H54 (cell line): ENCODE measurements at places on chromosomes 11 and 22.

- no peak for DNase-seq
Measured at GRCh38 chr22:37488337-37489135, 2.4 kb upstream of the MFNG start.

DNA sequence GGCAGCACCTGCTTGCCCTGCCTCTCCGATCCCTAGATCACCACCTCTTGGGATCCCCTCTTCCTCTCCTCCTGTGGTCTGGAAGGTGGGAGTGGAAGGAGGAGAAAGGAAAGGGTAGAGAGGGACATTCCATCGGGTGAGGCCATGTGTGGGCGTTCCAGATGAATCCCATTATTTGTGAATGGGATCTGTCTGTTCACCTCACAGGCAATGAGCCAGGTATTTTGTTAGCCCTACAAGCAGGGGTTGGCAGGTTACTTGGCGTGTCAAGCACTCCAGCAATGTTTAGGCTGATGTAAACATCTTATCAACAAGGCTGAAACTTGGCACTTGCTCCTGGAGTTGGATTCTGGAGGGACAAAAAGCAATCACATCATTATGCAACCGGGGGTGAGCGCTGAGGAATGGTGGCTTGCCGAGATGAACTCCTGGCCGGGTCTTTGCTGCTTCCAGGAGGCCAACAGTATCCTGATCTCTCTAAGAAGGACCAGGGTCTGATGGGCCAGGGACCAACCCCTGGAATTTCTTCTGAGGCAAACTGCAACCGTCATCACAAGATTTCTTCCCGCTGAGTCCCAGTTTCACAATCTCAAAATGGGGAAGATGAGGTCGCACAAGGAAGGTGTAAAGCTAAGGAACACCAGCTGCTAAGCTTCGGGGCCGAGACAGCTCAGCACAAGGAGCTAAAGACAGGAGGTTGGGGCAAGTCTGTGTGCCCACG is 7.8 kb downstream of the ADAMTS8 start:
- no peak for DNase-seq

GRCh38 chr11:118006153-118006534 is 19.9 kb downstream of the IL10RA start:
- no peak for DNase-seq

DNA sequence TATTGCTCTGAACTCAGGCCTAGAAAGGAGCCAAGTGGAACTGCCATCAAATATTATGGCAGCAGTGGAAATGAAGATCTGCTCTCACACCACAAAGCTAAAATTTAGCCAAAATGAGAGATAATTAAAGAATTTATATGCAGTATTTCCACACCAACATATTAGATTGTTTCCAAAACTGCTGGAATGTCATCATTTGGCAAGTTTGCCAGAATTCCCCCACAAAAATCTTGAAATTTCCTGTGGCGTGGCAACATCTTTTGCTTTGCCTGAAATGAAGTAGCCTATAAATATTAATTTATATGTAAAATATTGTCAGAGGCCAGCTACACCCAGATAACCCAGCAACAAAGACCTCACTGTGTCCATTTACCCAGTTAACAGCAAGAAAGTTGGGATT is 13.8 kb downstream of the C11orf71 start:
- DNase-seq: no peak

DNA sequence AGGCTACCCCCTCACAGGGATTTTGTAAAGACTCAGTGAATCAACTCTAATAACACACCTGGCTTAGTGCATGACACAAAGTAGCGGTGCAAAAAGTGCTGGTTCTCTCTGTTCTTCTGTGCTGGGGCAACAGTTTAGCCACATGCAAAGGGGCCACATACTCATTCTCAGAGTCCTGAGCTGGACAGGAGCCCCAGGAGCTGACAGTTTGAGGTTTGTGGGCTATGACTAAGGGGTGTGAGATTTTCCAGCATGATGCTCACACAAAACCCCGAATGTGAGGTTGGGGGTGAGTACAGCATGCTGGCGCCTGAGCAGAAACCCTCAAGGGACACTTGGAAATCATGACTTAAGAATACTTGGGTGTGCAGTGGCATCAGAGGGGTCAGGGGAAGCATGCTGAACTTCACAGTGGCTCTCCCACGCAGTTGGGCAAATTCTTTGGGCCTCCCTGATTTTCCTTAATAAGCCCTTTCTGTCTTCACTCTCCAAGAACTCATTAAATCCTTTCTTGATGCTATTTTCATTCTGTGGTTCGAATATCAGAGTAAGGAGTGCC is 31.0 kb downstream of the TMPRSS5 start:
- DNase-seq: peak; percentile 62

- peak; percentile 61 for DNase-seq
Measured at GRCh38 chr22:20393705-20394476, at the start of gene ZNF74. TSS of gene ZNF74 (plus strand) at chr22:20394151. CDS start at chr22:20394629, 478 bp downstream.

DNA sequence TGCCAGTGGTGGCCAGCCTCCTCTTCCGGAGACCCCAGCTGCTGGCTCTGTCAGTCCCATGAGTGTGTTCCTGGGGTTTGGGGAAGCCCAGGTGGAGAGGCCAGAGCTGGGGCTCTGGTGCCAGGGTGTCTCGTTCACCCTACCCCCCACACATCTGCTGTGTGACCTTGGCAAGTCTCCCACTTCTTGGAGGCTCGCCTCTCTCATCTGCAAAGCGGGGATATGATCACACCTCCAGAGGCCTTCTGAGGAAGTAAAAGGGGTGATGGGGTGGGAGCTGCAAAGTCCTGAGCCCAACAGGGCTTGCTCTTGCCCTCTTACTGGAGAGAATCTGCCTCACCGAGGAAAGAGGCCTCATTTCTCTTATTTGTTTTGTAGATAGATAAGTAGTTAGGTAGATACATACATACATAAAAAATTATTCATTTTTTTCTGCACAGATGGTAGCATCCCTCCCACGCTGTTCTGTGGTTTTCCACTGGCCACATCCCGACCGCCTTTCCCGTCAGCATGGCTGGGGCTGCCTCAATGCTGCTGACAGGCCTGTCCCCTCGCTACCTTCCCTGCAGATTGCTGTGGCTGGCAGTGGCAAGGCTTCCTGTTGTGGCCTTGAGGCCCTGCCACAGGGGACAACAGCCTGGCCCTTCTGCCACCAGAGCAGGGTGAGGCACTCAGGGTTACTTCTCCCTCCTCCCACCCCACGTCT is 23.9 kb downstream of the MYO7A start:
- no peak for DNase-seq

DNA sequence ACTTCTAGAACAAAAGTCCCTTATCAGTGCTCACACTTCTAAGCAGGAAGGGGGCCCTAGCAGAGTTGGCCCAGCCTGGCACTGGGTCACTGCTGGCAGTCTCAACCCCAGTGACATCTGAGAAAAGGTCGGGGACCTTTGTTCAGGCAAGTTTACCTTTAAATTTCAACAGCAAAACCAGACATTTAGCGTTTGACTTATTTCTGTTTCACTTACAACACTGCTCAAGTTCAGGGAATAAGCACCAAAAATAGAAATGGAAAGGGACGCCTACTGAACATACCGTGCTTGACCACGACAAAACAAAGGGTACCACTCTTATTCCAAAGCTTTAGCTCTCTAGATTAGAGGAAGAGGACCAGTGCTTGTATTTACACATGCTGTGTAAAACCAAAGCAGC is 26.2 kb downstream of the PITPNB start:
- no peak for DNase-seq

GRCh38 chr11:22460181-22460580 is 122.0 kb downstream of the SLC17A6 start:
- DNase-seq: no peak

GRCh38 chr11:6604081-6604626 is 580 bp downstream of the ILK start:
- DNase-seq: peak; percentile 60

DNA sequence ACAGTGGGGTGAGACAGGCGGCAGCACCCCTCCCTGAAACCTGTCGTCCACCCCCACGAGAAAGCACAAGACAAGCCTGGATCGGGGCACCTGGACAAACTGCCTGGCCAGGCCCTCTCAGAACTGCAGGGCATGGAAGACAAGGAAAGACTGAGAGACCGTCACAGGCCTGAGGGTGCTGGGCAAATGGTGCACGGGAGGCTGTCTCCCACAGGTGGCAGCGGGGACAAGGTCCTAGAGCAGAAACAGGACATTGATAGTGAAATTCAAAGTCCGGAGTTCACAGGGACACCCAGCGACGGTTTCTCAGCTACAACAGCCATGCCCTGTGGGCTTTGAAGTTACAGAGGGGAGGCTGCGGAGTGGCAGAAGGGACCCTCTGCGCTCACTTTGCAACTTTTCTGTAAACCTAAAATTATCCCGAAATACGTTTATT is 20.6 kb downstream of the DRD4 start:
- DNase-seq: no peak

DNA sequence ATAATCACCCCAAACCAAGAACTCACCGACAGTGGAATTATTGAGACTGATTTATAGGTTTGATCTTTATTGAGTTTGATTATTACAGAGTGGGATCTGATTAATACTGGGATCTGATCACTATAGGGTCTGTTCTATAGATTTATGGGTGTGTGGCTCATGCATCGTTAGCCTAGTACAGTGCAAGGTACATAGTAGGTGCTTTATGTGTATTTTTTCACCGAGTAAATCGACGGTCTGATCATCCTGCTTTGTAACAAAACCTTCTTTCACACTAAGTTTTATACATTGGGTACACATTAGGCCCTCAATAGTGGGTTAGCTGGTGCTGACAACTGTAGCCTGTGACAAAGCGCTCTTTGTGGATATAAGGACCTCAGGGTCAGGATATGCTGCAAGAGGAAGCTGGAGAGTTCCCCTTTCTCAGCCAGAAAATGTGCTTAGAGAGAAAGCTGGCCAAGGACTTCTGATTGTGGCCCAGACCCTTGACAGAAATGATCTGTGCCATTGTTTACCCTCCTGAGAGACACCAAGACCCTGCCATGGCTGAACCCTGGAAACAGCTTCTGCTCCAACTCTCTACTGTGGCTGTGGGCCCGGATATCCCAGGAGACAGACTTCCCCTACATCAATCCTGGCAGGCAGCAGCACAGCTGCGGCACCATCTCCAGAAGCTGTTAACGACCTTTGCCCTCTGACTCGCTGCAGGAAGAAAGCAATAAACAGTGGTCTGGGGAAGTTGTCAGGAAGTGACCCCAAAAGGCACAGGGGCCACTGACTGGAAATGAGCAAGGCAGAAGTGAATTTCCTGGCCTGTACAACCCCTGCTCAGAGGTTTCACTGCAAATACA is 16.1 kb upstream of the TPP1 start:
- peak; percentile 50 for DNase-seq

GRCh38 chr11:3042496-3043314 is 14.5 kb downstream of the CARS1 start:
- DNase-seq: no peak

- no peak for DNase-seq
Measured at GRCh38 chr11:70606951-70607330, 208.6 kb downstream of the CTTN start.

GRCh38 chr11:132962041-132962440 is 570.3 kb downstream of the OPCML start:
- no peak for DNase-seq

- no peak for DNase-seq
Measured at GRCh38 chr22:32745996-32746322, 55.5 kb upstream of the TIMP3 start.

DNA sequence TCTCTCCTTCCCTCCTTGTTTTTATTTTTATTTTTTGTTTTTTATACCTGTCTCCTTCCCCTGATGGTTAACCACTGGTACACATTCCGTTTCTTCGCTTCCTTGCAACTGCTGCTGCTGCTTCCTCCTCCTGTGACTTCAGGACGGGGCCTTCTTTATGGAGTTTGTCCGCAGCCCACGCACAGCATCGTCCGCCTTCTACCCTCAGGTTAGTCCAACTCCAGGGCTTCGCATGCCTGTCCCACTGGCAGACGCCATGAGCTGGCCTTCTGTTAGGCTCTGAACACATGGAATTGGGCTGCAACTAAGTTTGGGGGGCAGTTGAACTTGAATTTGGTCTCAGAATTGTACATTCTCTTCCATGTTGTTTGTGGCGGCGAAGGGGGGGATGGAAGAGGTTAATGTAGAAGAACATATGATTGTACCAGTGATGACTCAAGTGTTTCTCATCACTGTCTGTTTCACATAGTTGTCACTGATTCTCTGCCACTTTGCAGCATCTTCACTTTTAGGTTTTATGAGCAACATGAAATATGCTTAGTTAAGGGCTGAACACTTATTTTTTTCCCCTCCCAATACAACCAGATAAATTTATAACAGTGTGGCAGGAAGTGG is 83.0 kb upstream of the YWHAH start:
- no peak for DNase-seq

DNA sequence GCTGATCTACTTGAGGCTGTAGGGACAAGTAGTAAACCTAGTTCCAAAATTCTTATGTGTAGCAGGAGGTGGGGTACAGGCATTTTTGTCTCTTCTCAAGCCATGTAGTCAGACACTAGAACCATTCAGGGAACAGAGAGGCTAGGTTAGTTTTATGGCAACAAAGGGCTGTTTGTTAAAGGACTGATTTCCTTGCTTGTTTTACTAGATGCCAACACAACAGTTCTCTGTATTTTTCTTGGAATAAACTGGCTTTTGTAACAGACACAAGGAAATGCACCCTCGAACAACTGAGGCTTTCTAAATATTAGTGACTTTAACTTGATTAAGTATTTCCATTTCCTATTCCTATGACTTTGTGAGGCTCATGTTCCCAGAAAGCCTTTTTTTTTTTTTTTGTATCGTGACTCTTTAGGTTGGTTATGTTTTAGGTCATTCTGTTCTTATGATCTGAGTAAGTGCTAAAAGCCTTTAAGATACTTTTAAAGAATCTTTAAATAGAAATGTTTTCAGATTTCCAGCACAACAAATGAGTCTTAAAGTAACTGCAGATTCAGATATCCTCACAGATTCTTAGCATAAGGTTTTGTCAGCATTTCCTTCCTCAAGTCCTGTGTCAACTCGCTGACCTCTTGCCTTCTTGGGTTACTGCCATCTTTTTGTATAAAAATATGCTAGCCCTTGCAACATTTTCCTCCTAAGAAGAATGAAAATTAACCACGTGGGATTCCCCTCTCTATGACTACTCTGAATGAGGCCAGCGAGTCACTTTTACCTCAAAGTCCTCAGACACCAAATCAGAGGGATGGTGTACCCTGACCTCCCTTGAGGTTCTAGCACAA is 92.5 kb downstream of the CCDC83 start:
- DNase-seq: peak; percentile 30

DNA sequence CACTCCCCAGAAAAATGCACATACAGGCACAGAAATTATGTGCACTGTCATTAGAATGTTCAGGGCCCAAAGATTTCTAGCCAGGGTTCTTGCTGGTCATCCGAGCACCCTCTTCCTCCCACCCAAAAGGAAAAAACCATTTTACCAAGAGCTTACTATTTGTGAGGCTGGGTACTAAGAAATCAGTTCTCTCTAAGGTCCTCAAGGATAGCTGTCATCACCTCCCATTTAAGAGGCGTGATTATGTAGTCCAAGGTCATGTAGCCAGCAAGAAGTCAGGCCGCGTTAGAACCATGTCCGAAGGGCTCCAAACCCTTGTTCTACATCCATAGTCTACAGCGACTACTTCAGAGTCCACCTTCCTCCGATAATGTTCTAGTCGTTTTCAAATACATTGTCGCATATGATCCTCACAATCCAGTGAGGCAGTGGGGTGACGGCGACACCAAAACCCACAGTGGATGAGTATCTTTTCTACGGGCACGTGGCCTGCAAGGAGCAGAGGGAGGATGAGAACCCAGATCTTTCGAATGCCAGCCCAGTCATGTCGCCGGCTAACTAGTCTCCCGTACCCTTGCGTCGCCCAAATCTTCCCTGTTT is 634 bp downstream of the TIMM8B start:
- DNase-seq: no peak
